MCF 10A (cell line): ENCODE measurements at places on chromosomes 4 and X. TPM values are rescaled to one million over a fixed set of nuclear protein-coding genes. Genes with fewer than 3 reads are reported as not detected.

ERAS gene
- total RNA-seq, result 0.25 TPM in 1 of 2 replicates, not detected in the other

SPATA18 gene
- 23.0 and 28.9 TPM in 2 replicates for total RNA-seq

TRIM2 gene
- 33.0 and 37.2 TPM in 2 replicates for total RNA-seq

TCEAL7 gene
- total RNA-seq, result not detected in 2 replicates

SUPT20HL2 gene
- not detected in 2 replicates for total RNA-seq

GLRB gene
- 5.9 and 7.1 TPM in 2 replicates for total RNA-seq

TGIF2LX gene
- not detected in 2 replicates for total RNA-seq

VSIG1 gene
- 1.2 and 1.8 TPM in 2 replicates for total RNA-seq

CFAP299 gene
- 0.33 TPM in 1 of 2 replicates, not detected in the other for total RNA-seq

DRP2 gene
- 0.40 and 0.47 TPM in 2 replicates for total RNA-seq

SERPINA7 gene
- not detected in 2 replicates for total RNA-seq

SCLT1 gene
- total RNA-seq, result 16.2 and 20.7 TPM in 2 replicates

DNA sequence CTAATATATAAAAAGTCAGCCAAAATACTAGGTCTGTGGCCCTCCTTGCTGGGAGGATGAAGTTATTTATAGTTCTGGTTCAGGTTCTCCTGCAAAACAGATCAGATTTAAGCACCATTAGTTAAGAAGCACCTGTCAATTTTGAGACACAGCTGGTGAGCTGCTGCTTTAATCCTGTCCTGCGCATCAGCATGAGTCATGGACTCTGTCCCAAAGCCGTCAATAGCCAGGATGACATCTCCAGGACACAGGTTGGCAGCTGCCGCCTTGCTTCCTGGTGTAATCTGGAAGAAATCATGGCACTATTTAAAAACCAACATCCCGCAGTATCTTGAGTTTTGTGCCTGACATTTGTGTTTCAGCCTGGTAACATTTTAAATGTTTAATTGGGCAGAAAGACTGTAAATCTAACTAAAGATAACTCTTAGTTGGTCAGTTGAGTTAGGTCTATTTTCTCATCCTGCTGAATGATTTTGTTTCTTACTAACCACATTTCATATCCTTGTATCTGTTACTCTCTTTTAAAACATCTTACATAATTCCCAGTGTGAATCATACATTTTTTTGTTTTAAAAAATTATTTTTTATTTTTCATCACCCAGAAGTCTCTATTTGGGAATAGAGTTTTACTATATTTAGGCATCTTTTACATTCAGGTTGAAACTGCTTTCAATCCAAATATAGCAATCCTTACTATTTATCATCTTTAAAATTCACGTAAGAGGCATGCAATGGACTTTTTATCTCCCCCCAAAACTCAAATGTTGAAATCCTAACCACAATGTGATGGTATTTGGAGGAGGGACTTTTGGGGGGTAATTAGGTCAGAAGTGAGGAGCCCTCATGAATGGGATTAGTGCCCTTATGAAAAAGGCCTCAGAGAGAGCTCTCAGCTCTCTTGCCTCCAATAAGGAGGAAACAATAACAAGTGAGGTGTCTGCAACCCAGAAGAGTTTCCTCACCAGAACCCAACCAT is 10.1 kb downstream of the PDLIM3 start:
- no peak overlapping the region for H3K27ac ChIP-seq
- no peaks in the 10 kb centered on the region for H3K36me3 ChIP-seq
- H3K4me3 ChIP-seq, result no peak overlapping the region
- DNase-seq, result peak; percentile 11

DNA sequence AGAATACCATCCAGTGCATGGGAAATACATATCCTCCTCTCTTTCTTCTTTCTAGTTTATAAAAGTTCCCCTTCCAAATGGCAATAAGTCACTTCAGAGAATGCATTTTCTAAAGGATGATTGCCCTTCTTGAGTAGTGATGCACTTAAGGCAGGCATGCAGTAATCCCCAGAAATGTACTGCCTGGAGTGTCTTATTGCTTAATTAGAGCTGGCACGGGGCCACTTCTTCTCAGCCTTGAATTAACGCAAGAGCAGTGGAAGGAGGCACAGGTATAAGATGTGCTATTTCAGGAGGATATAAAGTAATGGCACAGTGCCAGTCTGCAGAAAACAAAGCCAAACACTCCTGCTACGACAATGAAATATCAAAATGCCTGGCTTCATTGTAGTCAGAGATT is 371.4 kb upstream of the FAM241A start:
- H3K36me3 ChIP-seq, result no peaks in the 10 kb centered on the region
- no peak overlapping the region for H3K4me3 ChIP-seq
- peak; percentile 88 for DNase-seq
- no peak overlapping the region for H3K27ac ChIP-seq
- peaks cover 5% of the 10 kb centered on the region for H3K4me1 ChIP-seq

- no peaks in the 10 kb centered on the region for H3K4me1 ChIP-seq
- no peaks in the 10 kb centered on the region for H3K36me3 ChIP-seq
- no peaks in the 10 kb centered on the region for H3K27me3 ChIP-seq
- H3K4me3 ChIP-seq, result no peak overlapping the region
Observed at GRCh38 chr4:123954220-123954619, 557.6 kb downstream of the SPRY1 start.

- H3K27me3 ChIP-seq, result no peaks in the 10 kb centered on the region
- peaks cover 5% of the 10 kb centered on the region for H3K4me1 ChIP-seq
- H3K36me3 ChIP-seq, result peaks cover 28% of the 10 kb centered on the region
- H3K27ac ChIP-seq, result no peak overlapping the region
- no peak for DNase-seq
Observed at GRCh38 chr4:1945912-1946311, 62.9 kb downstream of the NELFA start.

DNA sequence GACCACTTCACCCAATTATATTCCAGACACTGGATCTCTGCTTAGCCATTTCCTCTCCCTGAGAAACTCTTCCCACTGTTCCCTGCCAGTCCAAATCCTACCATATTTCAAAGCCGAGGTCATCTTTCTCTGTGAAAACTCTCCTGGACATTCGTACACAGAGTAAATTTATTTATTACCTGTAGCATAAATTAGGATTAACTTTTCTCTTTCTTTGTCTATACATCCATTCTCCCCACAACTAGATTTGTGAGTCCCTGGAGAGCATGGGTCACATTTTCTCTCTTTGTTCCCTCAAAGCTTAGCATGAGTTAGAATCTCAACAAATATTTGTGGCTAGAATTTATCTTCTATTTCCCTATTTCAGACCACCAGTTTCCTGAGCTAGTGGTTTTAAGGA is 27.8 kb upstream of the SMIM10 start:
- no peak for DNase-seq
- H3K27ac ChIP-seq, result no peak overlapping the region
- H3K27me3 ChIP-seq, result peaks cover 58% of the 10 kb centered on the region
- H3K36me3 ChIP-seq, result no peaks in the 10 kb centered on the region
- no peak overlapping the region for H3K4me3 ChIP-seq

DNA sequence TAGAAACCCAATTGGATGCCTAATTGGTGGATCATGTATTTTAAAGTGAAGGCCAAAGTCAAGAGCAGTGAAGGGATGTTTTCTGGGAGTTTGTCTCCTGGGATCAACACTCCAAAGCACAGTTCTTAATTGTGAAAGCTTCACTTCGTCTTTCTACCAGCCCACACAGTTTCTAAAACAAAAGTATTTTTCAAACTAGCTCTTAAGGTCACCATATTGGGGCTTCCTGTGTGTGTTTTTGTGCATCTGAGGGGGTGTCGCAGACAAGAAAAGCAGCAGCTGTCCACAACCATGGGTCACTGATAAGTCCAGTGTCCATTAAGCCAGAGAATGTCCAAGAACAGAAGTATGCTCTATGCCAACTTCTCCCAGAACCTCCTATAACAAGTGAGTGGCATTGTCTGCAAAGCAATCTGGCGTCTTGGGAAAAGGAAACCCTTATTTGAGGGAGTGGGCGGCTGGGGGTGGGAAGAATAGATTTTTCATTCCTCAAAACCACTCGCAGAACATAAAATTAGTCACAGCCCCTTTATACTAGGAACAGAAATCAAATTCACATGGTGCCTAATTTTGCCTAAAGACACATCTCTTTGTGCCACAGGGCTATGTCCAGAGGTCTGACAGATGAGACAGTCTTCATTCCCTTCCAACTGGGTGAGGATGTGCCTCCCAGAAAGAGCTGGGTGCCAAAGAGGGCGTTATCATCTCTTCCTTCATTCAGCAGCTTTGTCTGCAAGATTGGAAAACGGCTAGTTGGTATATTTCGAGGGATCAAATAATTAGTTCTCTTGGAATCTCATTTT is 610.4 kb downstream of the BCOR start:
- peaks cover 90% of the 10 kb centered on the region for H3K27me3 ChIP-seq
- no peak overlapping the region for H3K4me3 ChIP-seq
- no peak overlapping the region for H3K27ac ChIP-seq
- DNase-seq, result no peak
- peaks cover under 1% of the 10 kb centered on the region for H3K4me1 ChIP-seq

DNA sequence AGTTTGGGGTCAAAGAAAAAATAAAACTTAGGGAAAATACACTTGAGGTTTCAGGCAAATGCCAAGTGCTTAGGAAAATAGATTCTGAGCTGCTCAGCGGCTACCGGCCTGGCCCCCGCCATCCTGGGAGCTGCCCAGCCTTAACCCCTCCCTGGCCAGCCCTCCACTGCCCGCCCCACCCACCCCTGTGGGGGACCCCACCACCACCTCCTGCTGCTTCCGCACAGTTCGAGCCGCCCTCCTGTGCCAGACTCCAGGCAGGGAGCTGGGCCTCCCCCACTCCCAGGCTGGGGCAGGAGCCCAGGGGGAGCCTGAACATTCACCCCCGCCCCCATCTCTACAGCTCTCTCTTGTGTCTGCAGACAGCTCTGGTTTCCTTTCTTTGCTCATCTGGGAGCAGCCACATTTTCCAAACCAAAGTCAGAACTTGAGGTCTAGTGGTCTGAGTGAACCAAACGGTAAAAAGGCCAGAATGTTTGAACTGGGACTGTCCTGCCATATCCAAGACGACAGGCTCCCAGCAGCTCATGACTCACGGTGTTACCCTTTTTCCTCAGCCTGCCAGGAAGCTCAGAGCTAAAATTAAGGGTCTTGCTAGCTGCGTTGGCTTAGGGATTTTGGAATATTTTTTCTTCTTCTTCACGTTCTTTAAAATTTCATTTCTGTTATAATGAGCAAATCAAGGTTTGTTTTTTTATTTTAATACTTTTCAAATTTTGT is 4.7 kb upstream of the FGFR3 start:
- peaks cover 4% of the 10 kb centered on the region for H3K36me3 ChIP-seq
- peaks cover 9% of the 10 kb centered on the region for H3K4me1 ChIP-seq
- DNase-seq, result no peak
- no peak overlapping the region for H3K4me3 ChIP-seq

- H3K4me3 ChIP-seq, result no peak overlapping the region
- H3K27me3 ChIP-seq, result no peaks in the 10 kb centered on the region
- H3K36me3 ChIP-seq, result no peaks in the 10 kb centered on the region
- DNase-seq, result no peak
- no peak overlapping the region for H3K27ac ChIP-seq
- H3K4me1 ChIP-seq, result no peaks in the 10 kb centered on the region
Observed at GRCh38 chr4:99436976-99437722, 2.0 kb upstream of the ADH7 start.

GRCh38 chr4:141339966-141340365 is 119.3 kb downstream of the ZNF330 start:
- no peak overlapping the region for H3K27ac ChIP-seq
- no peaks in the 10 kb centered on the region for H3K27me3 ChIP-seq
- H3K4me1 ChIP-seq, result peaks cover 7% of the 10 kb centered on the region
- H3K36me3 ChIP-seq, result no peaks in the 10 kb centered on the region

- no peaks in the 10 kb centered on the region for H3K36me3 ChIP-seq
- no peak overlapping the region for H3K4me3 ChIP-seq
- H3K27ac ChIP-seq, result no peak overlapping the region
- H3K27me3 ChIP-seq, result no peaks in the 10 kb centered on the region
- H3K4me1 ChIP-seq, result no peaks in the 10 kb centered on the region
Observed at GRCh38 chr4:185640811-185641675, 105.7 kb upstream of the PDLIM3 start.

GRCh38 chr4:633976-634598 is 8.7 kb downstream of the PDE6B start:
- no peaks in the 10 kb centered on the region for H3K4me1 ChIP-seq
- DNase-seq, result no peak
- H3K27ac ChIP-seq, result no peak overlapping the region
- no peaks in the 10 kb centered on the region for H3K36me3 ChIP-seq

GRCh38 chr4:151246742-151247141 is 30.2 kb upstream of the PRSS48 start:
- no peak overlapping the region for H3K4me3 ChIP-seq
- H3K27ac ChIP-seq, result no peak overlapping the region
- no peak for DNase-seq
- H3K4me1 ChIP-seq, result peaks cover 5% of the 10 kb centered on the region

DNA sequence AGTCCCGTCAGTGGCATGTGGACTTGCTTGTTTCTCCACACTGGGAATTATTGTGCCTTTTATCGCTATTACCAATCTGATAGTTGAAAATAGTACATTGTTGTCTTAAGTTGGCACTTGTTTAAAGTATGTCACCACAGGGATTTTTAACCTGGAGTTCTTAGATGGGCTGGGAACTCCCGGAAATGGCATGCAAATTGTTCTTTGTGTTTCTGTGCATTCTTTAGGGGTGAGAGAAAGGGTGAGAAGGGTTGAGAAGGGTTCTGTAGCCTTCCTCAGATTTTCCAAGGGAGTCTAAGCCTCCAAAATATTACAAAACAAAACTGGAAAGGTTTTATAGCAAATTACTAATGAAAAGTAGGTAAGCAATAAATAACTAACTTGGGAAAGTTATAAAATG is 176.9 kb downstream of the ZIC3 start:
- no peaks in the 10 kb centered on the region for H3K4me1 ChIP-seq
- H3K36me3 ChIP-seq, result no peaks in the 10 kb centered on the region
- no peaks in the 10 kb centered on the region for H3K27me3 ChIP-seq
- H3K27ac ChIP-seq, result no peak overlapping the region
- no peak overlapping the region for H3K4me3 ChIP-seq

DNA sequence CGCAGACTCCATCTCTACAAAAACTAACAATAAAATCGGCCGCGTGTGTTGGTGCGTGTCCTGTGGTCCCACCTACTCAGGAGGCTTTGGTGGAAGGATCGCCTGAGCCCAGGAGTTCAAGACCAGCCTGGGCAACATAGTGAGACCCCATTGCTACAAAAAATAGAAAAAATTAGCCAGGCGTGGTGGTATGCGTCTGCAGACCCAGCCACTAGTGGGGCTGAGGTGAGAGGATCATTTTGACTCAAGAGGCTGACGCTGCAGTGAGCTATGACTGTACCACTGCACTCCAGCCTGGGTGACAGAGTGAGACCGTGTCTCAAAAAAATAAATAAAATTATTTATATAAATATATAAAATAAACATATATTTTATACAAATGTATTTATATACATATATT is 22.3 kb downstream of the ASMTL start:
- H3K4me1 ChIP-seq, result no peaks in the 10 kb centered on the region
- no peak for DNase-seq
- no peak overlapping the region for H3K27ac ChIP-seq
- no peak overlapping the region for H3K4me3 ChIP-seq
